ENCODE measurements at places on chromosomes 2 and 18.
A peak's percentile ranks its signal among the peaks of the same experiment; 100 is the strongest.

GRCh38 chr2:143078104-143078503 lies 51.1 kb upstream of the ARHGAP15 start:
- no peak for DNase-seq

DNA sequence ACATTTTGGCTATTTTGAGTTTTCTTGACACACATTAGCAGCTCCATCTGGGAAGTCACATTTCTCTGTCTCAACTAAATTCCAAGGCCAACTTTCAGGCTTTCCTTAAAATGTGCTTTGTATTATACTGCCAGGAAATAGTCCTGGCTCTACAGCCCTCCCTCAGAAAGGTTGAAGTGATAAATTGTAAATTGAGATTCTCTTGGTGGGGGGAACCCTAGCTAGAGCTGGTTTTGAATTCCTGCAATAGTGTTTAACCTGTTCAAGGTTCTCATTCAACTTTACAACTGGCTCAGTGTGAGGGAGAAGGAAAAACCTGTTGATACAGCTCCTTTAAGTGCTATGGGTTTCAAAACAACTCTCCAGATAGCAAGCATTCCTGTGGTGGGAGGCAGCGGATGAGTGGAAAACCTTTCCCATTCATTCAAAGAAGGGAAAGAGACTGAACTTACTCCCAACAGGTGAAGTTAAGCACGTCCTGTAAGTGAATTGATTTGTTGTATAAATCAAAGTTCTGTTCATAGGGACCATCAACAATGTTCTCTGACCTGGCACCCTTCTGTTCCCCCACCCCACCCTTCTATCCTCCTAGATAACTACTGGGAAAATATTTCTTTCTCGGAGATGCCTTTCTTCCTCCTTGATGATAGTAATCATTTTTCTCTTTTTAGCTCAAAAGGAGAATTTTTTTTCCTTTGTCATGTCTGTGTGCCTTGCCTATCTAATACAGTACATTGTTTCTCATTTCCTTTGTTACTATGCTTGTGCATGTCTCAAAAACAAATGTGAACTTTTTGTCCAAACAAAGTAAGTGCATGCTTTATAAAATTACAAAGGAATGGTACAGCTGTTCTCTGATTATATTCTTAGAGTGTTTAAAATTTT lies 44.2 kb upstream of the SLC39A10 start:
- no peak for DNase-seq

DNA sequence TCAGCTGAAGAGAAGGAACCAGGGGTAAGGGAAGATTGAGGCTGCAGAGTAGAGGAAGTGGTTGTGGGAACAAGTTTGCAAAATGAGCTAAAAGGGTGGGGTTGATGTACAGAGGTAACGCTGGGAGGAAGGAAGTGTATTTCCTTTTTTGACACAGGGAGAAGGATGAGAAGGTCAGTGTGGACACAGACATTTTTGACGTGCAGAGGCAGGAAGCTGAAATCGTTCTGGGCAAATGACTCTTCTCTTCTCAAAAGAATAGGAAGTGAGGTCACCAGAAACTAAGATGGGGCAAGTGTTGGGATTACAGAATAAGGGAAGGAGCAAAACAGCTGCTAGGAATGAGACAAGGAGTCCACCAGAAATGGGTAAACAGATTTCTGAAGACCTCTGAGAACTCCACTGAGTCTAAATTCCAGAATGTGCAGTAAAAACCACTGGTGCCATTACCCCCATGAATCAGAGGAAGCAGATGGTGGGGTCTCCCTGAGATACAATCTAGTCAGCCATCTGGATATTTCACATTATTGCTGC lies 20.0 kb upstream of the RNF149 start:
- DNase-seq, result peak; percentile 78

GRCh38 chr18:13823707-13824395 lies at the start of gene MC5R:
MC5R (plus strand) TSS chr18:13824149; CDS start chr18:13825766, 1,617 bp downstream.
- peak; percentile 53 for DNase-seq

Data from CD4-positive, alpha-beta T cell treated with Interleukin-6 at 100 ng/mL for 8 hours (primary cell).